ENCODE measurements at places on chromosomes 4 and X. TPM values are rescaled to one million over a fixed set of nuclear protein-coding genes. Genes with fewer than 3 reads are reported as not detected.

DNA sequence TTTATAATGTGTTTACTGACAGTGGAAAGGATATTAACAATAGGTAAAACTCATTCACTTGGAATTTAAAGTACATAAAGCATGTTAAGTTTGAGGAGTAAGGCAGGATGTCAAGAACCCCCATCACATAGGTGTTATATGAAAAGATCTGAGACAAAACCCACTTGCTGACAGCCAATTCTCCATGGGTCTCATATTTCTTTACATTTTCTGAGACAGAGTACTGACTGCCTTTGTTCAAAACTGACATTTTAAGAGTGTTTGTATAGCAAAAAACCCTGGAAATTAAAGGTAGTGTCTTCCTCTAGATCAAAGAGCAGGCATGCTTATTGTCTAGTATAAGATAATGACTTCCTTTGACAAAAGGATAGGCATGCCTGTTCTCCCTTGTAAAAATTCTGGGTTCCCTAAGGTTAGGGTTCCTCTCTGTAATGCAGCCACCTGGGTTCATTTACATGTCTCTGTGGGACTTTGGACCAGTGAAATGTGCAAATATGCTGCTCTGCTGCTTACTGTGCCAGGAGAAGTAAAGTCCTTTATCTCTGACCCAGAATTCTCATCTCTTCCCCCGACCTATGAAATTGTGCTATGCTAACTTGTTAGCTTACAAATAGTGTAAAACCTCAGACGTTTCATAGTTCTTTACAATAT, 123.6 kb downstream of the PCDH18 start:
- no peak for DNase-seq

UCP1 gene
- not detected for total RNA-seq

DNA sequence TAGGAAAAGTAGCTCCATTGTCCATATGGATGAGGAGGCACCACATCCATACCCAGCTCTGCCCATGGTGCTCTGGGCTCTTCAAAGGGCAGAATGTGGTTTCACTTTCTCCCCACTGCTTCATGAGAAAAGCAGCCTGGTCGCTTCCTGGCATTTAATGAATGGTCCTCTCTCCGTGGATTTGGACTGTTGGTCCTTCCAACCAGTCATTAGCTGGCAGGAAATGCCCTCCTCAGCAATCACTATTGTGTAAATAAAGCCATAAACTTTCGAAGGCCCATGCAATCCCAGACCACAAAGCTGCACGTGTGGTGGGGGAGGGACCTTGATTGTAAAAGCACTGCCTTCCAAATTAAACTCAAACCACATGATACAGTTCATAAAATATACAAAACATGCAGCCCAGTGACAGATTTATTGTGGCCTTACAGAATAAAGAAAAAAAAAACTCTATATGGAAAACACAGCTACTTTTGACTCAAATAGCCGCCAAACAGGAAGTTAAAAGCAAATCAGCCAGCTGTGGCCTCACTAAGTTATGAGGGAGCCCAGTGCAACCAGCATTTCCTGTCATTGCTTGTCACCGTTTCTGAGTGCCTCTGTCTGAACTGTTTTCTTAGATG, 8.1 kb downstream of the MBNL3 start:
- DNase-seq, result no peak

GRCh38 chr4:149403081-149403480, 412.6 kb downstream of the IQCM start:
- no peak for DNase-seq

- no peak for DNase-seq
Measured at GRCh38 chr4:122119739-122120138, 32.4 kb upstream of the BLTP1 start.

All from esophagus squamous epithelium (tissue), 5 donors.